ENCODE measurements at places on chromosomes 2 and 18. TPM values are rescaled to one million over a fixed set of nuclear protein-coding genes. Genes with fewer than 3 reads are reported as not detected.

- DNase-seq: peak; percentile 13
Observed at GRCh38 chr2:172998547-172999272, 76.9 kb upstream of the MAP3K20 start.

GGCX gene
- 81.9 TPM for total RNA-seq

DNA sequence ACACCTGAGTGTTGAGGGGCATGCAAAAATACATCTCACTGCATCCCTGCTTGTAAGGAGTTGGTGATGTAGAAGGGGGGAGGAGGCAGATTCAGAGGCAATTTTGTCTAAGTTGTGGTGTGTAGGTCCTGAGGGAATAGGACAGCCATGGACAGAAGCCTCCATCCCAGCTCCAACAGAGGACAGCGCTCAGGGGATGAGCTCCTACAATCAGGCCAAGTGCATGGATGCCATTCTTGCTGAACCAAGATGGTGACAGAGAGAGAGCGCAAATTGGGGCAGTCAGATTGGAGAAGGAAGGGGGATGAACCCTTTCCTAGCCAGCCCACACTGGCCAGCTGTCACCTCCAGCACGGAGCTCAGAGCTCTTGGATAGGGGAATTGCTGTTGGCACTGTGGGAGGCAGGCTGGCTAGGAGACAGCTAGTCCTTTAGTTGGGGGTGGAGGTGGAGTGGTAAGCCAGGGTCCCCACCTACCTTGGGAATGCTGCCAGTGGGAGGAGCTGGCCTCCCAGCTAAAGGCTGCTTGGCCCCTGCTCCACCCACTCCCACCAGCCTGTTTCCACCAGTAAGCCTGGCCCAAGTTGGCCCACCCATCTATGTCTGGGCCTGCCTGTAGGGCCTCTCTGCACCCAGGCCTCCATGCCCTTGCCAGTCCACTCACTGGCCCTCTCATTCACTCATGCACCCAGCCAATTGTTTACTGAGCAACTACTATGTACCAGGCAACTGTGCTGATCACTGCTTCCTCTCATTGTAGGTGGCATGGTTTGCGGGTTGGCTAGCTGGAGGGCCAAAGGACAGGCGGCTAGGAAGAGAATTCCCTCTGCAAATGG, 2.5 kb upstream of the PER2 start:
- no peak for DNase-seq

- DNase-seq: no peak
Observed at GRCh38 chr2:69080071-69080470, 67.1 kb downstream of the ANTXR1 start.
